EL (cell line): ENCODE measurements at places on chromosomes 1 and 21.

GRCh38 chr1:2239384-2239985, 11.4 kb downstream of the SKI start:
- no peak for DNase-seq

GRCh38 chr1:156106624-156107488, 7.7 kb upstream of the LMNA start:
- peak; percentile 58 for DNase-seq

- no peak for DNase-seq
Observed at GRCh38 chr1:40038697-40039096, 1.8 kb upstream of the CAP1 start.

DNA sequence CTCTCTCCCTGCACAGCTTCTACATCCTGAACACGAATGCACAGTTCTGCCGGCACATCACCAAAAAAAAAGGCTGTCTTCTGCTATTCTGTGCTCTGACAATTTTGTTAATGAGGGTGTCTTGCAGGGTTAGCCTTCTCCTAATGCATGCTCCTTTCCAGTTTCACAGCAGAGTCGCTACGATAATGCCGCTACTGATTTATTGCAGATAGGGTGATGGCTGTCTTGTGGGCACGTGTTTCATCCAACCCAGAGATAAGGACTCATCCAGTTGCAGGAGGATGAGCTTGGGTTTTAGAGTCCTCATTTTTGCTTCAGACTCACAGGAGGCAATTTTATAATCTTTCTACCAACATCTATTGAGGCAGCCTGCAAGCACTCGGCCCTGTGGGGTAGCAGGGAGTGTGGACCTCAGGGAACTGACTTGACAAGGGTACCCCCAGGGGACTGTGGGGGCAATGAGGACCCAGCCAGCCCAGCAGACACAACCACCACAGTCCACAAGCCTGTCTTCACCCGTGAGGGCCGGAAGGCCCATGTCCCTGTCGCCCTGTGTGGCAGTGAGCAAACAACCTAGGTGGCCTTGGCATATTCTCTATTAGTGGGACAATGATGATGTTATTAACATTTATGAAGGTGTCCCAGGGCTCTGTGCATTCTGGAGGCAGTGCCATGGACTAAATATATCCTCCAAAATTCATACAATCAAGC, 15.4 kb upstream of the UTS2 start:
- no peak for DNase-seq

- DNase-seq = peak; percentile 84
Observed at GRCh38 chr1:212432661-212433576, at the start of gene NENF. Gene NENF (plus strand): TSS chr1:212432920. CDS start chr1:212432944, 24 bp downstream.
